Left kidney (tissue), 8 donors: ENCODE measurements at places on chromosomes 7 and 10.
A peak's percentile ranks its signal among the peaks of the same experiment; 100 is the strongest.

DNA sequence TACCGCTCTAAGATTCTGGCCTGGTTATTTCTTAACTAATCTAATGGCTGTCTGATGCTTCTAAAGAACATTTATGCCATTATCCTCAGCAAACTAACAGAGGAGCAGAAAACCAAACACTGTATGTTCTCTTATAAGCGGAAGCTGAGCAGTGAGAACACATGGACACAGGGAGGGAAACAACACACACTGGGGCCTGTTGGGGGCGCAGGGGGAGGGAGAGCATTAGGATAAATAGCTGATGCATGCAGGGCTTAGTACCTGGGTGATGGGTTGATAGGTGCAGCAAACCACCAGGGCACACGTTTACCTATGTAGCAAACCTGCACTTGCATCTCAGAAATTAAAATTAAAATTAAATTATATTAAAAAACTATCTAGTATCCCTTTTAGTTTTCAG lies 853.5 kb downstream of the GATA3 start:
- DNase-seq, result no peak

DNA sequence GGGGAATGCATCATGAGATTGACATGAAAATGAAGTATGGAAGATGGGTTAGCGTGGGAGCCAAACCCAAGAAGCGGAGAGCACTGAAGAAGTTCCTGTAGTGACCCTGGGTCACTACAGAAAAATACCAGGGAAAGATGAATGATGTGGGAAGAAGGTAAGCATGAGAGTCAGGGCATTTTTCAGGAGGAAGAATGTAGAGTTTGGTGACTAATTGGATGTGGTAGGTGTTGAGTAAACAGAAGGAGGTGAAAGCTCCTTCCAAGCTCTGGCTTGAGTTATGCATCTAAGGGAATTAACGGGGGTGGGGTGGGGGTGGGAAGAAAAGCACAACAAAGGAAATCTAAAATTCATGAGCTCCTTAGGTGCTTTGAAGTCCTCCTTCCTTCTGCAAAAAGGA lies 238.1 kb upstream of the AOAH start:
- DNase-seq, result no peak

GRCh38 chr10:20956843-20957242 lies 59.7 kb upstream of the NEBL start:
- DNase-seq, result no peak

DNA sequence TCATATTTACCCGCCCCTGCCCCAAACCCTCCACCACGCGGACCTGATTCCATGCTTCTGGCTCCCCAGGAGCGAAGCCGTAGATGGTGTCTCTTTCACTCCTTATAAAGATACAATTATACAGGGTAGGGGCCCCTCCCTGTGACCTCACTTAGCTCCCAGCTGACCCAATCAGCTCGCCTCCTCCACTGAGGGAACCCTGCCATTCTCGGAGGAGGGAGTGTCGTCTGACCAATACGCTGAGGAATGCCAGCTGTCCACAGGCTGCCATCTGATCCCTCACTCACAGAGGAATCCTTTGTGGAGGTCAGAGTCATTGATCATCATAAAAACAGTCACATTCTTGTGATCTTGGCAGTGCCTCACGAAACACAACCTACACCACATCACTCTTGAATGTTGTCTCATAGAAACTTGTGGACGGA lies 67.5 kb upstream of the INSIG1 start:
- DNase-seq, result peak; percentile 81

DNA sequence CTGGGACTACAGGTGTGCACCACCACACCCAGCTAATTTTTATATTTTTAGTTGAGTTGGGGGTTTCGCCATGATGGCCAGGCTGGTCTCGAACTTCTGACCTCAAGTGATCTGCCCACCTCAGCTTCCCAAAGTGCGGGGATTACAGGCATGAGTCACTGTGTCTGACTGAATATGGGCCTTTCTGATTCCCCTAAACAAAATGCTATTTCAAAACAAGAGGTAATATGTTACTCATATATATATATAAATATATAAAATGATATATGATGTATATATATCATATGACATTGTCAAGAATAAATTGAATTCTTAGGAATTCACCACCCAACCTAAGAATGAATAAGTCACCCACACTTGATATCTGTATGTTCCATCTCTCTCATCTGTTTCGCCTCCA lies 12.8 kb upstream of the TIAL1 start:
- DNase-seq, result no peak

DNA sequence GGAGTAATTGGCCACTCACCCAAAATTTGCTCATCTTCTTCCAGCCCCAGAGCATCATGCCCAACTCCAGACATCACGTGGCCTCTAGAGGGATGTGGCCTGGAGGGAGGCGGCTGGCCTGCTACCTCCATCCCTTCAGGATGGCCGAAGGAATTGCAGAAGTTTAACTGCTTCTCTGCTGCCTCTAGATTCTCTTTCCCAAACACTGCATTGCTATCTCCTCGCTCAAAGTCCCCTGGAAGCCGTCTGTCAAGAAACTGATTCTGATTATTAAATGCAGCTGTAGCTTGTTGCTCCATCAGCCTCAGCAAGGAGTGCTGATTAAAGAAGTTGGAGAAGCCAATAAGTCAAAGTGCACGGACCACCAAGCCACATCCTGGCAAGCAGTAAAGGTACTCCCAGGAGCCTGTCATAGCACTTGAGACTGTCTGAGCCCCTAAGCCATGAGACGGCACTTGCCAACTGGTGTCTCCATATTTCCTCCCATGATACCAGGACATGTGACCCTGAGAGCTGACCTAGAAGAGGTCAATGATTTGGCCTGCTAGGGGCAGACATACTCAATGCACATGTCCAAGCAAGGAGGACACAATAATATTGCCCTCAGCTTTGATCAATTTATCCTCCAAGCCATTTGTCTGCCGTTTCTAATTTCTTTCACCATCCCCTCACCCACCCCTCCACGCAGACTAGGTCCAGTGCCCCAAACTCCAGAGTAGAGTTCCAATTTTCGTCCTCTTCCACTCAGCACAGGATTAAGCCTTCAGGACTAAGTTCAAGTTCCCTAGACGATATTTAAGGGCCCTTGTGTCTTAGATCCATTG lies 84.2 kb downstream of the TBXAS1 start:
- no peak for DNase-seq

DNA sequence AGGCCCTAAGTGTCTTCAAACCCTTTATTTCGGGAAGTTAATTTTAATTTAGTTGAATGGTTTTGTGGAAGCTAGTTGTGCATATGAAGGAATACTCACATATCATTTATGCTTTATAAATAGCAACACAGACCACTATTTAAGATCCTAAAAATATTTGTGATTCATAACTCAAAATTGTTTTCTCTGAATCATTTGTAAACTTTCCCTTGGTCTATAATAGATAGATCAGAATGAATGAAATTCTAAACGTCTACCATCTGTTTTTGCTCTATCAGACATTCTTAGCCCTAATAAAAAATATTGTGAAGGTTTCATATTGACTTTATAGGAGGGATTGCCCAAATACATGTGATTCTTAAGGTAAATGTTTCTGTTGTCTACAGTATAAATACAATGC lies 43.5 kb downstream of the LOXL4 start:
- DNase-seq, result no peak

DNA sequence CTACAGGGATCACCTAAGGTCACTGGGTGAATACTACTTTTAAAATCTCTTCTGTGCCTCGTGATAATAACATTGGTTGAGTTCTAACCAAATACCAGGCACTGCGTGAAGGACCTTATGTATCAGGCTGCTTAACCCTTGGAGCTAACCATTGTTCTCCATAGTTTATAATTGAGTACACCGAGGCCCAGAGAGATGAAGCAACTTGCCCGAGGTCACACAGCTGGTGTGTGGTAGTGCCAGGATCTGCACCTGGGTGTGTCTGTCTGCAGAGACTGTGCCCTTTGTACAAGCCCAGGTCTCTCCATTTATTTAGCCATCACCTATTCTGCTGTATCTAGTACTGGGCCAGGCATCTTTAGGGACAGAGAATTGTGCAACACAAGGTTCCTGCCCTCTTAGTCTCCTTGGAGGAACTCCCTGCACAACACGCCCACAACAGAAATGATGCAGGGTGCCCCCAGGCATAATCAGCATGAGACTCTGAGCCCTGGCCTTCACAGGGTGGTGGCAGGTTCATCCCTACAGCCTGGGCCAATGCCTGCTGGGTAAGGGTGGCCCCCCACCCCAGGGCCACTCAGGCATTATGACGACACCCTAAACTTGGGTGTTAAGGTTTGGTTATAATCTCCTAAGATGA lies 31.5 kb downstream of the UNC5B start:
- no peak for DNase-seq

GRCh38 chr7:155064186-155064585 lies 5.9 kb upstream of the HTR5A start:
- DNase-seq, result no peak

DNA sequence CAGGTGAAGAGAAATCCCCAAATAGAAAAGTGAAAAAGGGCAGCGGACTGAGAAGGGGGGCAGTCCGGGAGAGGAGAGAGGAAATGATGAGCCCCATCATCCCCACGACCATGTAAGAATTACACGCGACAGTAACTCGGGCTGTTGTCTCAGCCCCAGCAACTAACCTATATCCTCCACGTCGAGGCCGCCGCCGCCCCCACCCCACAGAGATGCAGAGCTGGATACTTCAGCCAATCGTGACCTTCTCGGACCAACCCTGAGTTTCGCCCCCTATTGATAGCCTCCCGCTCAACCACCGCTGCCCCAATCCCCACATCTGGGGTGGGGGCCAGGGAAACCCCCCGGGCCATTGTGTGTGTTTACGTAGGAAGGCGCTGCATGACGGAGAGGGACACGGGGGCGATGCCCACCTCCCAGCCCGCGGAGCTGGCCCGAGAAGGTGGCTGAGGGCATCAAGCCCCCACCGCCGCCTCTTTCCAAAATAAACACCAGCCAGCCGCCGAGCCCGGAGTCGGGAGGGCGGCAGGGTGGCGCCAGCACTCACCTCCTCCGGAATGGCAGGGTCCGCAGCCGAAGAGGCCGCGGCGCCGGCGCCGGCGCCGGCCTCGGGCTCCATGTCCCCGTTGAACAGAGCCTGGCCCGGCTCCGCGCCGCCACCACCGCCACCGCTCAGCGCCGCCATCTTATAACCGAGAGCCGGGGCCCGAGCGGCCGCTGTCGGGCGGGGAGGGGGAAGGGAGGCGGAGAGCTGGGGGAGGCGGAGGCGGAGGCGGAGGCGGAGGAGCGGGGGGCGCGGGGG lies 509 bp downstream of the BRAF start:
- DNase-seq, result peak; percentile 83

DNA sequence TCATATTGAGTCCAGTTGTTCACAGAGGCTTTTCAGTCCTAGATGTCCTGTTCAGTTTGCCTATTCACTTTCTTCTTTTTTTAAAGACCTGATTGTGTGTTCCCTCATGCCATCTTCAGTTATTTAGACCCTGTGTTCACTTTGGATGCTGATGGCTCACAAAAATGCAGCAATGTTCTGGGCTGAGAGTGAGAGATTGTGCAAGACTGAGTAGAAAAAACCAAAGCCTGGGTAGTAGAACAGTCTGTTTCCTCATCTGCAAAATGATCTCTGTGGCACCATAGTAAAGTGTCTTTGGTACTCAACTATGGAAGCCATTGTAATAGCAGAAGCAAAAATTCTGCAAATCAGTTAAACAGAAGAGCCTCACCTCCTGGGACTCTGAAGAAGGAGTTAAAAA lies 43.2 kb downstream of the AKR1B1 start:
- DNase-seq, result no peak

DNA sequence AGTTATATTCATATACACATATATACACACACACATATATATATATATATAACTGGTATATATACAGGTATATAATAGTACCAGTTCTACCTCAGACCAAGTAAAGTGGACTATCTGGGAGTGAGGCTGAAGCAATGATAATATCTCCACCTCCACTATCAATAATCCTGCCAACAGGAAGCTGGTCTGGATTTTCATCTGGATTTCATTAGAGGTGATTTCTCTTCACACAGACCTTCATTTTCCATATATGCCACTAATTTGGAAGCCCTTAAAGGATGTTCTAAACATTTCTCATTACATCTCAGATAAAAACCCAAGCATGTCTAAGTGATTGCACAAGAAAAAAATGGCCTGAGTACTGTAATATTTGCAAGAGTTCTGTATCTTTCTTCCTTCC lies 1.7 kb upstream of the SLC35B4 start:
- DNase-seq, result no peak

DNA sequence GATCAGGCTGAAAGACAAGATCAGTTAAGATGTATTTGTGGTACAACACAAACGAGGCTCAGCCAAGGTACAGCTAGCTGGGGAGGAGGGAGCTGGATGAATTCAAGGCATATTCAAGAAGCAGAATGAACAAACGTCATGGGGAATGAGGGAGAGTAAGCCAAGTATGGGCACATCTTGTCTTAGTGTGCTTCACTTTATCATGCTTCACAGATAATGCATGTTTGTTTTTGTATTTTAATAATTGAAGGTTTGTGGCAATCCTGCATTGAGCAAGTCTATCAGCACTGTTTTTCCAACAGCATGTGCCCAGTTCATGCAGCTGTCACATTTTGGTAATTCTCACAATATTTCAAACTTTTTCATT lies 135.4 kb downstream of the HIBADH start:
- no peak for DNase-seq

DNA sequence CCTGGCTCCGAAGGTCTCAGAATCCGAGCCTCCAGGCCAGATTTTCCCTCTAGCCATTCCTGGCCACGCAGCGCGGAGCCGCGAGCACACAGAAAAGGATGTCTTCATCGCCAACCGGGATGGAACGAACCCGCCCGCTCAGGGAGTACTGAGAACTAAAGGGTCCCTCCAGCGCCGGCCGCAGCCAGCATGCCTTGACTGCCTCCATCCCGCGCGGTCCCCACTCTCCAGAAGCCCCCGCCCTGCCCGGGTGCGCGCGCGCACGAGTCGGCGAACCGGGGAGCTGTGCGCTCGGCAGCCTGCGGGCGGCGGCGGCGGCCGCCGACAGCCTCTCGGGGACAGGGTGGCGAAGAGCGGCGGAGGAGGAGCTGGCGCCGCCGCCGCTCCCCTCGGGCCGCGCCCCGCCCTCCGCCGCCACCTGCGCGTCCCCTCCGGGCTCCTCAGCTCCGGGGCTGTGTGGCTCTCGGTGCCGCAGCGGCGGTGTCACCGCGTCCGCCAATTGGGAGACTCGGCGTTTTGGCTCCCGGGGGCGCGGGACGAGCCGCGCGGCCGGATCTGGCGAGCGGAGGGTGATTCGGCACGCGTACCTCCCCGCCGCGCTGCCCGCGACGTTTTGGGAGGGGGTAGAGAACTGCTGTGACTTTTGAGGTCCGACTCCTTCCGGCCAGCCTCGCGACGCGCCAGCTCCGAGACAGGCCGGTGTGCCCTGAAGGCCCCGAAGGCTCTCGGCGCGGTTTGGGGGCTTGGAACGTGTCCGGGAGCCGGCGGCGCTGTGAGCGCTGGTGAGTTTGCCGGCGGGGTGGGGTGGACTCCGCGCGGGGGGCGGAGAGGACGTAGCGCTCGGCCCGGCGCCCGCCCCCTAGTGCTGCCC lies 453 bp upstream of the GALNT17 start:
- DNase-seq, result peak; percentile 77

GRCh38 chr10:8061274-8062211 lies 7.1 kb downstream of the GATA3 start:
- no peak for DNase-seq

DNA sequence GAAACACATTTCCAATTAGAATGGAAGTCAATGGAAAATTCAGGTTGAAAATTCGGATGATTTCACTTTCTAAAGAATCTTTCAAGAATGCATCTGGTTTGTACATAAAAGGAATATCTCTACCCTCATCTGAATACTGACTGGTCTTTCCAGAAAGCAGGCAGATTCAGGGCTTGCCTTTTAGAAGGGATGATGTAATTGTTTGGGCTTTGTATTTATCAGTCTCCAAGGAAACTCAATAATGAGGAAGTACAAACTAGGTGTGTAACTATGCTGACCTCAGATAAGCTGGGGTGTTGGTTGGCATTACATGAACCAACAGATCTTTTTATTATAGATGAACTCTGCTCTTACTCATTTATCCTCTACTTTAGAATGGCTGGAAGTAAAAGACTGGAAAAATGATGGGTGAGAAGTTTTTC lies 24.1 kb downstream of the PDLIM1 start:
- DNase-seq, result no peak
